ENCODE measurements at places on chromosomes 12 and 14.

DNA sequence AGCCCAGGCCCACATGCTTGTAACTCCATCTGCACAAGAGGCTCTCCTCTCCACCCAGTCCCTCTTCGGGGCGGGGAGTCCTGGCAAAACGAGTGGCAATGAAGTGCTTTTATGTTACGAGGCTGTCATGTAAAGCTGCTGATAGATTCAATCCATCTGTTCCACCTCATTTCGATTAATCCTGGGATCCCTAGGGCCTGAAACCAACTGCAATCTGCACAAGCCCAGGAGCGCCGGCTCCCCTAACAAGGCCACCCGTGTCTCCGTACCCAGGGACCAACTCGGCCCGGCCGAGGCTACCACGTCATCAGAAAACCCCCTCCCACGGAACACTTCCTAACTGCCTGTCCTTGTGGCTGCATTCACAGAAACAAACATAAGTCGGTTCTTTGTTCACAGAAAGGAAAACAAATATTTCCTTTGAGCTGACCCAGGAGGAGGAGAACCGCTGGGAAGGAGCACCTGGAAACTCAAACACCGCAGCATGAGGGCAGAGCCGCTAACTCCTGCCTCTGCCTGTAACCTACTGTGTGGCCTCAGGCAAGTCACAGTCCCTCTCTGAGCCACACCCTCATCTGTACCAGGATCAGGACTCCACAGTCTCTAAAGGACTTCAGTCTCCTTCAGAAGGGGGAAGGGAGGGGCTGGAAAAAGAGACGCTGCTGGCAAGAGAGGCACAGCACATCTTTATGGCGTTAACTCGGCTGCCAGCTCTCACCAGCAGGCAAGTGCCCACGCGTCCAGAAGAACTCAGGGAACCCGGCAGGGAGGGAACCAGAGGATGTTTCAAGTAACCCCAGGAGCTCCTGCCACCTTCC, 47.8 kb downstream of the CCDC88C start:
- DNase-seq: peak; percentile 81

DNA sequence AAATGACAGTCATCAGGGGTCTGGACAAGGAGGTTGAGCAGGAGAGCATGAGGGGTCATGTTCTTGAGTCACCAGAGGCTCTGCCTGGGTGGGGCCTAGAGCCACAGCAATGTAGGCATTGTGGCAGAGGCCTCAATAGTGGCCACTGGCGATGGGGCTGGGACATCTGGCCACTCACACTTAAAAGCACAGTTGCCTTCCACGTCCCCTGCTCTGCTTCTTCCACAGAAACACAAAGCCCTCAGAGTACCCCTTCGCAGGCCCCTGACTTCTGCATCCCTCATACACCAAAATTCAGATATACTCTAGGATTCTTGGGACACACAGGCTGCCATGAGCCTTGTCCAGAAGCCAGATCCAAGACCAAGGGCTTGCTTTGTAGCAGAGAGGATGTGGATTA, 2.2 kb downstream of the SLC10A1 start:
- DNase-seq: no peak

DNA sequence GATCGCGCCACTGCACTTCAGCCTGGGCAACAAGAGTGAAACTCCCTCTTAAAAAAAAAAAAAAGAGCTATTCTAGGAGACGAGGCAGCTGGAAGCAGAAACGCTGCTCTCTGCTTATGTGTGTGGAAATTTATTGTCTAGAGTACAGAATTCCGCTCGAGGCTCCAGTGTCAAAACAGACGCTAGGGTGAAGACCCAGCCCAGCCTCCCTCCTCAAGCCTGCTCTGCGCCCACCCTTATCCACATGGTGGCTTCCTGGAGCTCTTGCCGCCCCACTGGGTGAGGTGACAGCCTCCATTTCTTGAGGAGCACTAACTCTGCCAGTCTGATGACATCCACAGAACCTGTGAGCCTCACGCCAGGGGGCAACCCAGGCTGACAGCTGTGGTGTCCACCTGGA, 49.5 kb upstream of the DLK1 start:
- no peak for DNase-seq

- DNase-seq: no peak
Observed at GRCh38 chr12:130280231-130280630, 57.5 kb upstream of the PIWIL1 start.

DNA sequence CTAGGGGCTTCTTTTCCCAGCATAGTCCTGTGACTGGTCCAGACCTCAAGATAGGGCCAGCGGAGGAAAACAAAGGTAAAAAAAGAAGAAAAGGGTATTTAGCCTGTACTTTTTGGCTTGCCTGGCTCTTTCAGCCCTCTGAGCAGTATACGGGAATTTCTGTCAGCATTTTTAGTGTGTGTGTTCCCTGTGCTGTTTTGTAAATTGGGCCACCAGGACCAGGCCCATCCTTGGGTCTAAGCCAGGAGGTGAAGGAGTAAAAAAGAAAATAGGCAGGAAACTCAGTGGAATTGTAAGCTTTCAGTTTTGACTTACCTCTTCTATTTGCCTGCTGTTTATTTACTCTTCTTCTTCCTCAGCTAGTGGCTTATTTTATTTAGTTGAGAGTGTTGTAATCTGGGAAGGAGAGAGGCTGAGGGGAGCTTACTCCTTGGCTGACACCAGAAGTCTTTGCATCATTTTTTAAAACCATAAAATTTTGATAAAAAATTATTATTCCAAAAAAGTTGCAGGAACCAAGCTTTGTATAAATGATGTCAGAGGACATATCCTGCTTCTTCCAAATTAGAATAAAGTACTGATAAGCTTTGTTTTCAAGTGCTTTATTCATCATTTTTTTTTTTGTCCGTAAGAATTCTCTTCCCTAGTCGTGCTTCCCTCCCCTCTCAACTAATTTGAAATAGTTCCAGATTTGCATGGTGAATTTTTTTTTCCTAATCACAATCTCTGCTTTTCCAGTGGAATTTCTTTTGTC, 63.7 kb downstream of the DIP2B start:
- no peak for DNase-seq

- peak; percentile 48 for DNase-seq
Observed at GRCh38 chr14:76546426-76547221, 170.7 kb downstream of the ESRRB start.

DNA sequence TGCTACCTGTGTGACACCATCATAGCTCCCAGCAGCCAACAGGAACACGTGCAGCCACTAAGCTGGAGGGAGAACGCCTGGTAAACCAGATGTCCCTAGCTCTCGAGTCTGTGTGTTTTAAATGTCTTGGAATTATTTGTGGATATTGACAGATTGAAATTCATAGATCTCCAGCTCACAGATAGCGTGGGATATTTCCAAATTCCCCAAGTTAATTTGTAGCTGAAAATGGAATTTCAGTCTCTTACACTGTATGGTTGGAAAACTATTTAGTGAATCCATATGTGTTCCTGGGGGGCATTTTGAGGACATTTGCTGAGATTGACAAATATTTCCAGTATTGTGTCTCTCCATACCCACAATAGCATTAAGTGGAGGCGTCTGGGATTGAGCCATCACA, 618.6 kb upstream of the TMEM132C start:
- no peak for DNase-seq

- DNase-seq: no peak
Observed at GRCh38 chr14:100067971-100068959, 3.0 kb downstream of the EVL start.

- no peak for DNase-seq
Observed at GRCh38 chr12:69404851-69405565, 45.5 kb downstream of the YEATS4 start.

- DNase-seq: no peak
Observed at GRCh38 chr14:45658226-45658916, 405.4 kb upstream of the MIS18BP1 start.

DNA sequence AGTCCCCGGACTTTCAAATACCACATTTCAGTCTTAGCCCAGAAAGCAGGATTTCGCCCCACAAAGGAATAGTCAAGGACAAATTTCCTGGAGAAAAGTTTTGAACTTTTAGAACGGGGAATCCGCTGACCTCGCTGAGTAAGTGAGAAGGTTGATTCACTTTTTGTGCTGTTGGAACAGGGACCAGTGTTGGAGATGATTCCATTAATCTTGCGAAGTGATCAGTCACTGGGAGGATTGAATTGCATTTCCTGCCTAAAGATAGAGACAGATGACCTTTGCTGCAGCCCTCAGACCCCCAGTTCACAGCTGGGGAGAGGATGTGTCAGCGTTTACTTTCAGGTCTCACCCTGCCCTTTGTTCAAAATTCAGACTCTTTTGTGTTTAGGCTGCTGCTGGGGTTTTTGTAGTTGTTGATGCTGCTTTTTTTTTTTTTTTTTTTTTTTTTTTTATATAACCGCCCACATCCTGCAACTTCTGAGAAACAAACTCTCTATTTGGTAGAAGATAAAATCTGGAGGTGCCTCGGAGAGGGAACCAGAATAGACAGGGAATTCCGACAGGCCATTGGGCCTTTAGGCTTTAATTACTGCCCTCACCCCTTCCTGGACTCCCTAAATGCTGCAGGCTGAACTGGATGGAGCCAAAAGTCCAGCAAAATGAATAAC, 9.8 kb upstream of the KDM2B start:
- no peak for DNase-seq

DNA sequence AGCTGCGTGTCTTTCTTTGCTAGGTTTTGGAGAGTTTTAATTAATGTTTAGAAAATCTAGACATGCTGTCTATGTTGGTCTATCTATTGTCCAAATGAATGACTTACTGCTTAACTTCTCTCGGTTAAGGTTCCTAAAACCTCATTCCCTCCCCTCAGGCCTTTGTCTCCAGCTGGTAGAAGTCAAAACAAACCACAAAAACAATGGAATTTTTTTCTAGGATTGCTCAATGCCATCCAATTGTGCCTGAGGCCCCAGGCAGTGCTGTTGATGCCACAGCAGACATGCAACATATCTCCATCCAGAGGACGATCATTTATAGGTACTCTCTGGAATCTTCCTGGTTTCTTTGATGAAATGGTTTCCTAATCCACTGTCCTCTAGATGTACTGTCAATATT, 448.2 kb upstream of the TBX3 start:
- DNase-seq: no peak

DNA sequence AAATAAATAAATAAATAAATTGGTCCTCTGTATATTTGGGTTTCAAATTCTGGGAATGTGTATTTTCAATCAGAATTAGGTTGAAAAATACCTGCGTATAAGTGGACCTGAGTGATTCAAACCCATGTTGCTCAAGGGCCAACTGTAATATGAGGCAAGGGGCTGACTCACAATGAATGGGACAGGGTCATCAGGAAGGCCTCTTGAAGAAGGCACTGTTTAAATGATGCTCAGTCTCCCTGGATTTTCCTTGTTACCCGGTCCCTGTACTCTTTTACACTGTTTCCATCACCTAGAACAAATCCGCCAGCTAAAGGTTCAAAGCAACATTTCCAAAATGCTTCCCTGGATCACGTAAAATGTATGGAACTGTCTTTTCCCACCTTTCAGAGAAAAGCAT, 3.8 kb downstream of the PSMB5 start:
- DNase-seq: no peak
